ENCODE measurements at places on chromosomes 13 and 19. TPM values are rescaled to one million over a fixed set of nuclear protein-coding genes. Genes with fewer than 3 reads are reported as not detected.

Gene KLF1
- total RNA-seq, result 0.11 TPM

Gene SIGLECL1
- not detected for total RNA-seq

Gene ZNF626
- 2.2 TPM for total RNA-seq

Gene NOTCH3
- not detected for total RNA-seq

Gene SLC1A6
- not detected for total RNA-seq

Gene TPTE2
- total RNA-seq, result 0.14 TPM

Gene ANGPTL8
- total RNA-seq, result not detected

Gene ZNF296
- 4.1 TPM for total RNA-seq

Gene FSD1
- 13.8 TPM for total RNA-seq

Gene TMEM150B
- total RNA-seq, result 0.39 TPM

Gene ZNF729
- total RNA-seq, result not detected

Gene RFPL4A
- not detected for total RNA-seq

Gene SIAH3
- 0.14 TPM for total RNA-seq

Gene ARHGEF1
- 593 TPM for total RNA-seq

Gene SLC17A7
- total RNA-seq, result 0.09 TPM

Gene APOC4
- total RNA-seq, result not detected

Gene GSX1
- total RNA-seq, result not detected

Gene COL5A3
- not detected for total RNA-seq

Gene CGB5
- not detected for total RNA-seq

Gene LDLR
- total RNA-seq, result 109 TPM

Gene ZNF154
- 5.1 TPM for total RNA-seq

Gene FBXL3
- 43.9 TPM for total RNA-seq

Gene RGS9BP
- total RNA-seq, result 0.41 TPM

All from T-helper 2 cell treated with Interferon-gamma antibody and Interleukin-4, amounts not matched to agents 100 ng/mL and 5 ng/mL, for 36 hours (primary cell).